ENCODE measurements at places on chromosomes 16 and 17. TPM values are rescaled to one million over a fixed set of nuclear protein-coding genes. Genes with fewer than 3 reads are reported as not detected.
A peak's percentile ranks its signal among the peaks of the same experiment; 100 is the strongest.

GRCh38 chr16:81417210-81417609, 27.4 kb upstream of the CMIP start:
- H3K27me3 ChIP-seq: no peaks in the 10 kb centered on the region
- no peaks in the 10 kb centered on the region for H3K4me1 ChIP-seq
- no peak for DNase-seq
- H3K36me3 ChIP-seq: no peaks in the 10 kb centered on the region

DNA sequence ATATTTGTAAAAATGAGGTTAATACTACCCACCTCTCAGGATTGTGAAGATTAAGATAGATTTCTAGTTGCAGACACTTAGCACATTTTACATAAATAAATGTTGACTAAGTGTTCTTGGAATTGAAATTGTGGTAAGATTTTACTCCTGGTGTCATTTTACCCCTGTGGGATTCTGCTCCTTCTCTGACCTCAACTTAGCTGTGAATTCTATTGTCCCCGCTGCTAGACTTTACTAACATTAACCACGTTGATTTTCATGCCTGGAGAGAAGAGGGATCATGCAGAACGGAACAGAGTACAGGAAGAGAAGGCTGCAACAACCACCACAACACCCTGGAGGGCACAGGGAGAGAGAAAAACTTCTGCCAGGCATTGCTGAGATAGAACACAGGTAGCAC, 2.1 kb upstream of the TOM1L1 start:
- H3K4me1 ChIP-seq: peaks cover 3% of the 10 kb centered on the region
- no peak overlapping the region for H3K4me3 ChIP-seq
- H3K27me3 ChIP-seq: no peaks in the 10 kb centered on the region
- no peak for DNase-seq
- H3K27ac ChIP-seq: no peak overlapping the region

GRCh38 chr16:11667824-11668622, at the start of gene SNN:
Gene SNN (plus strand): TSS chr16:11668455. CDS start chr16:11676060, 7,605 bp downstream.
- H3K4me3 ChIP-seq: peak within 1 kb of the TSS; percentile 100
- peak; percentile 93 for DNase-seq
- H3K27me3 ChIP-seq: no peaks in the 10 kb centered on the region
- peak within 1 kb of the TSS; percentile 84 for H3K27ac ChIP-seq
- H3K4me1 ChIP-seq: peaks cover 42% of the 10 kb centered on the region
- no peaks in the 10 kb centered on the region for H3K36me3 ChIP-seq

DNA sequence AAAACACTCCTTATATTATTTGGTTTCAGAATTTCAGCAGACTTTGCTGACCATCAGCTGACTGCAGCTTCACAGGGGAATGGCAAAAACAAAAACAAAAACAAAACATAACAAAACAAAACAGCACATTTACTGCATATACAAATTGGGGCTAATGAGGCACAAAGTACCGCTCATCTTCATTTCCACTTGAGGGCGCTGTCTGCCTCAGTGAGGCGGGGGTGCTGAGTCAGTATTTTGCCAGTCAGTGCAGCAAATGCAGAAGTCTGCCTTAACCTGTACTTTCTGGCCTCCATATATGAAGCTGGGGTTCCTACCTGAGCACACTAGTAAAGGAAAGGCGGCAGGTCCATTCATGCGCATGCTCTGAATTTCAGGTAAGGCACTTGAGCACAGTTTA, 13.5 kb upstream of the DYNLRB2 start:
- no peak overlapping the region for H3K4me3 ChIP-seq
- H3K4me1 ChIP-seq: peaks cover 5% of the 10 kb centered on the region
- DNase-seq: no peak

DNA sequence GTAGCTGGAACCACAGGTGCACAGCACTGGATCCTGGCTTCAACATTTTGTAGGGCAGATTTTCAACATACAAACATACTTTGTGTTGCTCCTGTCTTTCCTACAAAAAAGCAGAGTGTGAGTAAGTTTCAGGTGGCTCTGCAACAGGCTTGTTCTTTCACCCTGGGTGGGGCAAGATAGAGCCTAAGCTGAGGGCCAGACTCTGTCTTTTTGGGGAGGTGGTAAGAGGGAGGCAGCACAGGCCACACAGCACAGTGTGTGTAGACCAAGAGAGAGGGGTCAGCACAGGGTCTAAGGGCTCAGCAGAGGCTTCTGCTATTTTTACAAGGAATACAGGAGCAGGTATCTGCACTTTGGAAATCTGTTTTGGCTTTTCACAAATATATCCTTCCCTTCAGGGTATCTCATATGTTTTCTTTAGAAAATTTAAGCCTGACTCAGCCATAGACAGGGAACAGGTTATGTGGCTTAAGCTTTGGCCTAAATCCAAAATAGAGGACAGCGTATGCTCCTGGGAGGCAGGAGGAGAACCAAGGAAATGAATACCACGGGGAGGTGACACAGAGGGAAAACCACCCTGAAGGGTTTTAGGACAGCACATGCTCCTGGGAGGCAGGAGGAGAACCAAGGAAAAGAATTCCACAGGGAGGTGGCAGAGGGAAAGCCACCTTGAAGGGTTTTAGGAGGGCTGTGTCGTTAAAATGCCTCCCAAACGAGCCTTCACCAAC, 21.6 kb downstream of the EMC8 start:
- no peak for DNase-seq
- H3K36me3 ChIP-seq: peaks cover 61% of the 10 kb centered on the region
- no peaks in the 10 kb centered on the region for H3K27me3 ChIP-seq
- H3K4me1 ChIP-seq: peaks cover 12% of the 10 kb centered on the region
- no peak overlapping the region for H3K27ac ChIP-seq
- no peak overlapping the region for H3K4me3 ChIP-seq

DNA sequence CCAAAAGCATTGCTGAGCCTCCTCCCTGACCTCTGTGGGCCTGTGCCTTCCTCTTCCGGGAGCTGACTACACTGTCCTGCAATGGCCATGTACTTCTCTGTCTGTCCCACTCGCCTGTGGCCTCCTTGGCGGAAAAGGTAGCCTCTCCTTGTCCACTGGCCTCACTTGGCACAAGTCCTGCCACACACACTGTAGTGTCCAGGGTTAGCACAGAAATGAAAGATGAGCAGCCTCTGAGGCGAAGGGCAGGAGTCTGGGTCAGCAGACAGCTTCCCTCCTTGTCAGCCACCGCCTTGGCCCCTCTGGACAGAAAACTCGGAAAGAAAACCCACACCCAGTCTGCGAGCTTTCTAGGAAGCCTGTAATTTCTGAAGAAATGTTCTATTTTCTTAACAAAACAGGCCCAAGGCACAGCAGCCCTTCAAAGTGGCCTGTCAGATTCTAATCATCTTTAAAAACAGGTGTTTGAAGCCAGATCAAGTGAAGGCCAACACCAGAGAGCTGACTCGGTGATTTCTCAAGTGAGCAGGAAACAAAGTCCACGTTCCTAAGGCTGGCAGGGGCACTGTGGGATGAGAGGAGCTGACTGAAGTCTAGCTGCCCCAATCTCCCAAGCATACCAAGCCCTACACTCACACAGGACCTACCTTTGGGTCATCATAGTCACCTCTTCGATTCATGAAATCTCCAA, 67.2 kb downstream of the GTF3C1 start:
- H3K4me3 ChIP-seq: no peak overlapping the region
- no peaks in the 10 kb centered on the region for H3K4me1 ChIP-seq
- no peak overlapping the region for H3K27ac ChIP-seq
- no peaks in the 10 kb centered on the region for H3K27me3 ChIP-seq

DNA sequence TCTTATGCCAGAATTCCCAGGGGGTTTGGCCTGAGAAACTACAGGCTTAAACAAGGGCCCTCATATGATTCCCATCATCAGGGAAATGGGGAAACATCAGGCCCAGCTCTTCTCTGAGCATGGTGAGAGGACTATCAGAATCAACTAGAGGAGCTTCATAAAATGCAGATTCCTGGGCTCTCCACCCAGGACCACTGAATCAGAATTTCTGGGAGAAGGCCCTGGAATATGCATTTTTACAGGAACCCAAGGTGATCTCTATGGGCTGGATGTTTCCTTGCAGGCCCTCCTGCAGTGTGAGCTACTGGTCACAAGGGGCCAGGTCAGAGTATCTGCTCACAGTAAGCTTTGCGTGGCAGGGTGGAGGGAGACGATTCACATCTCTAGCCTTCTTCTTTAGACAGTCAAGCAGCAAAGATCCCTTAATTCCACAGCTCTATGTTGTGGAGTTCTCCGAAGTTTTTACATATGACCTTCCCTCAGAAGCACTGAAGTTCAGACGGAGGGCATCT, 38.8 kb upstream of the HOXB13 start:
- no peaks in the 10 kb centered on the region for H3K36me3 ChIP-seq
- DNase-seq: peak; percentile 18
- H3K4me3 ChIP-seq: no peak overlapping the region
- peaks cover 4% of the 10 kb centered on the region for H3K27me3 ChIP-seq

- no peaks in the 10 kb centered on the region for H3K4me1 ChIP-seq
- H3K27me3 ChIP-seq: no peaks in the 10 kb centered on the region
- DNase-seq: no peak
- H3K27ac ChIP-seq: no peak overlapping the region
- no peak overlapping the region for H3K4me3 ChIP-seq
These were observed 20.0 kb downstream of the ACE start for GRCh38 chr17:63496663-63497400.

- peaks cover 59% of the 10 kb centered on the region for H3K4me1 ChIP-seq
- H3K27me3 ChIP-seq: no peaks in the 10 kb centered on the region
- no peaks in the 10 kb centered on the region for H3K36me3 ChIP-seq
- DNase-seq: no peak
These were observed 114.5 kb downstream of the COPRS start for GRCh38 chr17:31744511-31744951.

ZFPM1 gene
- 0.27 TPM for total RNA-seq

DNA sequence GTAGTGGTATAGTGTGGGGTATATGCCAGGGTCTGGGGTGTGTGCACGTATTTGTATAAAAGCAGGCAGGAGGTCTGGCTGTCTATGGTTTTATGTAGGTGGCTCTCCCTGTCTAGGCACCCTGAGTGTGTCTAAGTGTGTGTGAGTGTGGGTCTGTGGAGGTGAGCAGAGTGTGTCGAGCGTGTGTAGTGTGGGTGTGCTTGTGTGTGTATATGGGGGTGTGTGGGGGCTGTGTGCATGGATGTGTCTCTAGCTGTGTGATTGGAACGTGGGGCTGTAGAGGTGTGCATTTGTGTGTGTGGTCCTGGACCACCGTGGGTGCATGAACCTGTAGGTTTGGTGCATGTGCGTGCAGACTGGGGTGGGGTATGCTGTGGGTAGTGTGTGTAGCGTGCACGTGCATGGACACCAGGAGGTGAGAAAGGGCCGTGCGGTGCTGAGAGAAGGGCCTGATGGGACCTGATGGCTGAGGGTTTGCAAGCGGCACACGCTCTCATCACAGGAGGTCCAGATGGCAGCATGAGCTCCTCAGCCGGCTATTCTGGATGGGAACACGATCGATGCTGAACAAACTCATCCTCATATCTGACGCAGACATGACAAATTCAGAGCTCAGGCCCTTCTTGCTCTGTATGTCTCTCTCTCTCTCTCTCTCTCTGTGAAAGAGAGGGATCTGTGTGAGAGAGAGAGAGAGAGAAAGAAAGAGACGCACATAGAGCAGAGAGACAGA, 27.7 kb downstream of the SPACA3 start:
- no peak for DNase-seq
- no peak overlapping the region for H3K27ac ChIP-seq
- H3K36me3 ChIP-seq: no peaks in the 10 kb centered on the region
- H3K4me3 ChIP-seq: no peak overlapping the region
- H3K27me3 ChIP-seq: no peaks in the 10 kb centered on the region
- H3K4me1 ChIP-seq: no peaks in the 10 kb centered on the region

- no peaks in the 10 kb centered on the region for H3K36me3 ChIP-seq
- H3K4me3 ChIP-seq: no peak overlapping the region
- peak; percentile 76 for DNase-seq
- H3K4me1 ChIP-seq: peaks cover 4% of the 10 kb centered on the region
These were observed 70.8 kb downstream of the EMP2 start for GRCh38 chr16:10509534-10510025.

SRCIN1 gene
- total RNA-seq: 9.4 TPM

CIBAR2 gene
- not detected for total RNA-seq

DNA sequence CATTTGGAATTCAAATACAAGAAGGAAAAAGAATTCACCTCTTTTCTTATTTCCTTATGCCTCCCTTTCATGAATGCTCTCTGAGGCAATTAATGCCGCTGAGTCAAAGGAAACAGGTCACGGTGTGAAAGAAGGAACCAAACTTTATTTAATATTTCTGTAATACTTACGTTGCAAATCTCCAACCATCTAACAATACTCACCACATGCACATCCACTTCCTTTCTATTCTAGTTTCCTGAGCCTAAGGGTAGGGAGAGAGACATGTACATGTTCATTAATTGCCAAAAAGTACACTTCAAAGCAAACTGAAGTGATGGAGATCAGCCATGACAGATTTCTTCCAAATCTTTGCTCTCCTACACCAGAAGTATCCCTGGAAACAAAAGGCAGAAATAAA, 47.9 kb upstream of the HLF start:
- H3K27me3 ChIP-seq: no peaks in the 10 kb centered on the region
- H3K4me1 ChIP-seq: no peaks in the 10 kb centered on the region
- no peak overlapping the region for H3K27ac ChIP-seq
- H3K4me3 ChIP-seq: no peak overlapping the region
- DNase-seq: no peak

IRX5 gene
- not detected for total RNA-seq

ATAD5 gene
- 0.82 TPM for total RNA-seq

DNA sequence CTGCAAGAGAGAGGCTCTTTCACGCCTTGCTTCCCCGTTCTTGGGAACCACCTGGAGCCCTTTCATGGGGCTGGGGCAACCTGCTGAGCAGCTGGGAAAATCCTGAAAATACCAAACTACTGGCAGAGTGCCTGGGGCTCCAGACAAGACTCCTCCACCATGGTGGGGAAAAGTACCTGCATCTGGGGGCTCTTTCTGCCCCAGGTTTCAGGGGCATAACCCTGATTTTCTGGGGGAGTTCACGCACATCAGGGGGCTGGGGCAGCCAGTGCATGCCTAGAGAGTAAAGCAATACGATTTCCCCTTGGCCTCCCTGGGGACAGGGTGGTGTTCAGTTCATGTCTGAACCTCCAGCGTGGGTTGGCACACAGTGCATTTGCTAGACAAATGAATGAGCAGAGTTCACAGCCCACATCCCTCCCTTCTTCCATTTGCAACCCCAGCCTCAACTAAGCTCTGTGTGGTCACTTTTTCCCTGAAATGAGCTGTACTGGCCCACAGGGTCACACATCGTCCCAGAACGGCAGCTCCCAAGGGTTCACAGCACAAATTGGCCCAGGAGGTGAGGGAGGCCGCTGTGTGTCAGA, 5.2 kb upstream of the CDC42EP4 start:
- H3K27me3 ChIP-seq: no peaks in the 10 kb centered on the region
- peaks cover 21% of the 10 kb centered on the region for H3K4me1 ChIP-seq
- no peak for DNase-seq
- peak overlapping the region; percentile 43 for H3K27ac ChIP-seq
- H3K4me3 ChIP-seq: no peak overlapping the region

GRCh38 chr16:11250091-11250785, 5.8 kb downstream of the SOCS1 start:
- DNase-seq: no peak
- H3K4me3 ChIP-seq: no peak overlapping the region
- no peak overlapping the region for H3K27ac ChIP-seq

GRCh38 chr16:13118091-13118490, 216.7 kb downstream of the SHISA9 start:
- no peaks in the 10 kb centered on the region for H3K36me3 ChIP-seq
- no peak overlapping the region for H3K27ac ChIP-seq
- DNase-seq: no peak
- no peaks in the 10 kb centered on the region for H3K4me1 ChIP-seq

All from sigmoid colon (tissue), 7 donors.